Type B pancreatic cell (in vitro differentiated cells): ENCODE measurements at places on chromosomes 2 and 18. TPM values are rescaled to one million over a fixed set of nuclear protein-coding genes. Genes with fewer than 3 reads are reported as not detected.

GPBAR1 gene
- 2.1 and 5.7 TPM in 2 replicates for total RNA-seq

THSD7B gene
- 2.1 and 9.8 TPM in 2 replicates for total RNA-seq

ITGB6 gene
- 3.2 and 7.8 TPM in 2 replicates for total RNA-seq

IL1RN gene
- 11.0 and 20.5 TPM in 2 replicates for total RNA-seq

SCN9A gene
- total RNA-seq: 6.2 and 8.3 TPM in 2 replicates

GCG gene
- total RNA-seq: 4,376 and 4,649 TPM in 2 replicates

TMEM87B gene
- total RNA-seq: 15.5 and 27.2 TPM in 2 replicates

DNER gene
- total RNA-seq: 2.6 and 15.9 TPM in 2 replicates

DNA sequence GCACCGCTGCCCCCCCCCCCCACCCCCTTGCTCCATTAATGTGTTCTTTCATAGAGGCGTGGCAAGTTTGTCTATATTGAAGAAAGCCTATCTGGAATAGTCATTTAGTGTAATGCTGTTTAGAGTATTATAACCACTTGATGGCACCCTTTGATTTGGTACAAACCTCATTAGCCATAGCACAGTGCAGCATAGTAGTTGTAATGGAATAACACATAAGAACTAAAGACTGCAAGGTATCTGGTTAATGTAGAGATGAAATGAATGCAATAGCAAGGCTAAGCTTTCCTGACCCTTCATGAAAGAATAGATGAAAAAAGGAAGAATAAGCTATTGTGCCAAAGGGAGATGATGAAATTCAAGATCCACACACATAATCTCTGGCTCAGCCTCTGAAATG, 81.9 kb downstream of the EHBP1 start:
- H3K27ac ChIP-seq: peak overlapping the region; percentile 5
- peaks cover 10% of the 10 kb centered on the region for H3K36me3 ChIP-seq
- DNase-seq: no peak
- H3K27me3 ChIP-seq: no peaks in the 10 kb centered on the region
- H3K4me3 ChIP-seq: no peak overlapping the region

DNA sequence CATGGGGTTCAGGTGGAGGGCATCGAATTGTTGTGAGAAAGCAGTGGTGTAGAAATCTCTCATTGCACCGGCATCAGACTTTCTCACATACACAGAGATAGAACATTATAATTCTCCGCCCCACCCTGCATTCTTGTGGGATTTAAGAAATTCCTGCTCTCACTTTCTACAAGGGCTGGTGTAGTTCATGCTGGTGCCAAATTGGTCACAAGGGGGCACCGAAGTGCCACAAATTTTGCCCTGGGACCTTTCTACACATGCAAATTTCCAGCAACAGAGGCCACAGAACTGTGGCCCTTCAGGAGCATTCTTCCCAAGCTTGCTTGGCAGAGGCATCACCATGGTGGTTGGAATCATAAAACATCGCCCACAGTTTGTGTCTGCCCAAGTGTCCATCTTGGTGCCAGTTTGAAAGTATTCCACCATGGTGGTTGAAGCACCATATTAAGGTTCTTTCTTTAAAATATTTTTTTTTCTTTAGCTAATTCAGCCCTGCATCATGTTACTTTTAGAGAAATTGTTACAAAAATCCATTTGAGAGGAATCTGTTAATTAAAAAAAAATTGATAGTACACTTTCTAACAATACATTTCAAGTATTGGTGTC, 521.2 kb upstream of the FANCL start:
- H3K27ac ChIP-seq: no peak overlapping the region
- no peaks in the 10 kb centered on the region for H3K27me3 ChIP-seq
- DNase-seq: peak; percentile 67
- no peak overlapping the region for H3K4me3 ChIP-seq
- no peaks in the 10 kb centered on the region for H3K36me3 ChIP-seq

DNA sequence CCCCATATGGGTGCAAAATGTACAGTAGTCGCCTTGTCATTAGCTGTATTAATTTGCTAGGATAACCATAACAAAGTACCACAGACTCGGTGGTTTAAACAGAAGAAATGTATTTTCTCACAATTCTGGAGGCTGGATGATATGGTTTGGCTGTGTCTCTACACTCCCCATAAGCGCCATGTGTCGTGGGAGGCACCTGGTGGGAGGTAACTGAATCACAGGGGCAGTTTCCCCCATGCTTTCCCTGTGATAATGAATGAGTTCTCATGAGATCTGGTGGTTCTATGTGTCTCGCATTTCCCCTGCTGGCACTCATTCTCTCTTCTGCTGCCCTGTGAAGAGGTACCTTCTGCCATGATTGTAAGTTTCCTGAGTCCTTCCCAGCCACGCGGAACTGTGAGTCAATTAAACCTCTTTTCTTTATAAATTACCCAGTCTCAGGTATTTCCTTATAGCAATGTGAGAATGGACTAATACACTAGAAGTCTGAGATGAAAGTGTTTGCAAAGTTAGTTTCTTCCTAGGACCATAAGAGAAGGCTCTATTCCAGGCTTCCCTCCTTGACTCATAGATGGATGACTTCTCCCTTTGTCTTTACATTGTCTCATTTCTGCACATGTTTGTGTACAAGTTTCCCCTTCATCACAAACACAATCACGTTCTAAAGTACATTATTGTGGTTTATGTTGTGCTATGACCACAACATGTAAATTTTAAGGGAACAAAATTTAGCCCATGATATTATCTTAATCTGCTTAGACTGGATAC, 1442.6 kb downstream of the SUCLG1 start:
- no peak for DNase-seq
- no peak overlapping the region for H3K4me3 ChIP-seq
- no peak overlapping the region for H3K27ac ChIP-seq
- H3K36me3 ChIP-seq: no peaks in the 10 kb centered on the region
